HFFc6 (cell line): ENCODE measurements at places on chromosomes 3 and 15. TPM values are rescaled to one million over a fixed set of nuclear protein-coding genes. Genes with fewer than 3 reads are reported as not detected.

- no peak for DNase-seq
- peaks cover 30% of the 10 kb centered on the region for H3K4me1 ChIP-seq
- peak overlapping the region; percentile 88 for H3K4me3 ChIP-seq
- H3K36me3 ChIP-seq, result peaks cover 14% of the 10 kb centered on the region
- H3K27me3 ChIP-seq, result no peaks in the 10 kb centered on the region
These were observed 570 bp downstream of the APH1B start for GRCh38 chr15:63277893-63278456.

DNA sequence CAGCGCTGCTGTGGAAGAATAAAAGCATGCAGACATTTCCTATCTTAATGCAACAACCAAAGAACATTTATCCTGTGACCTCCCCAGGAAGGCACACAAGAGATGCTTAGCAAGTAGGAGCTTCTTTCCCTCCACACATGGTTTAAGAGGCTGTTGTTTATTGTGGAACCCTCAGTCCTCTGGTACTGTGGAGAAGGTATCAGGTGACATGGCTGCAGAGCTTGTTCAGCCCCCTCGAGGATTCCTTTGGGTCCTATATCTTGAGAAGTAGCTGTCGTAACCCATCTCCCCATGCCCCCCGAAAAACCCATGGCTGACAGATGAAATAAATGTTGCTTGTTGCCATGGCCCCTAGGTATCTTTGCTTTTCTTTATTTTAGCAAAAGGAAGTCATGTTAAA is 20.3 kb upstream of the ETV5 start:
- no peaks in the 10 kb centered on the region for H3K36me3 ChIP-seq
- no peak overlapping the region for H3K27ac ChIP-seq
- H3K4me3 ChIP-seq, result no peak overlapping the region
- H3K27me3 ChIP-seq, result peaks cover 38% of the 10 kb centered on the region
- no peak for DNase-seq

DNA sequence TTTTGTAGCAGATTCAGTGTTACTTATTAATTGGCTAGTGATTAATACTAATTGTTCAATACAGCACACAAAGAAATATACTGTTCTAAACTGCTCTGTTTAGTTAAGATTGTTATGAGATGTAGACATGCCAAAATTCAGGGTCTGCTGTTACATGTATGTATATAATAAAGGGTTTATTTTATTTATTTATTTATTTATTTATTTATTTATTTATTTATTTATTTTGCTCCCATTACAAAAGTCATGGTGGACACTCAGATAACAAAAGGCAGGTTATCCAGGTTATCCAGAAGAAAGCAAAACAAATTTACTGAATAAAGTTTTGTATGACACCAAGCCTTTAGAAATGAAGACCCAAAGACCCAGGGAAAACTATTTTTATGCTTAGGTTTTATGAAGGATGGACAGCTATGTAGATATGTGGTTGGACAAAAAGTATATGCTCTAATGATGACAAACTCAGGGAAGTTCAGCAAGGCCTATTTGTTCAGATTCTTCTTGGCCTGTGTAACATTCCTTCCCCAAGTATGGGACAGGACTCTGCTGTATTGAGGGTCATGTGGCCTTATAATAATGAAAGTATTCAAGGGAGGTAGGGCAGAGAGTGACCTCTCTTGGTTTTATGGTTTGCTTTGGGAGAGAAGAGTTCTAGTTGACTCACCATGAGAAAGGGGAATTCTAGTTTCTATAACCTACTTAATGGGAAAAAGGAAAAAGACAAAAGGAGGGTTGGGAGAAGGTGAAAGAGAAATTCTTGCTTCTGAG is 1056.8 kb downstream of the ROBO2 start:
- DNase-seq, result peak; percentile 18
- no peaks in the 10 kb centered on the region for H3K36me3 ChIP-seq
- no peak overlapping the region for H3K27ac ChIP-seq
- H3K4me1 ChIP-seq, result peaks cover 7% of the 10 kb centered on the region; the same call in 1 of the 2 replicates

DNA sequence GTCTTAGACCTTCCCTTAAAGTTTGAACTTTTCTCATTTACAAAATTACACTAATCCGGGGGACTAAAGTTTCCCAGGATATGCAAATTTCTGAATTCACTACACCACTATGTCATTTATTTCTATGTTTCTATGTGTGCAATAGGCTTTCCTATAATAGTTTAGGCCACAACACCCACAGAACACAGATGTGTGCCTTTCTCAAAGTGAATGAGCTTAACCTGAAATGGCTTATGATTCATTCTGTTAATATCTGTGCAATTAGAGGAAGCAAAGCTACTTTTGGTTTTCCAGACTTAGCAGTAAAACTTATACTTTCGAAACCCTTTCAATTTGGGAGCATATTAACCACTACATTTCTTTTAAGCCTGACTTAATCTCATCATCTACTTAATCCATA is 748.1 kb downstream of the GBE1 start:
- H3K4me3 ChIP-seq, result no peak overlapping the region
- no peaks in the 10 kb centered on the region for H3K27me3 ChIP-seq
- no peak for DNase-seq
- H3K36me3 ChIP-seq, result no peaks in the 10 kb centered on the region
- H3K27ac ChIP-seq, result no peak overlapping the region

GRCh38 chr15:76815421-76815820 is 89.7 kb downstream of the SCAPER start:
- no peaks in the 10 kb centered on the region for H3K4me1 ChIP-seq
- H3K36me3 ChIP-seq, result no peaks in the 10 kb centered on the region; the same call in 1 of the 2 replicates
- no peak overlapping the region for H3K27ac ChIP-seq
- no peak overlapping the region for H3K4me3 ChIP-seq
- H3K27me3 ChIP-seq, result no peaks in the 10 kb centered on the region; the same call in 1 of the 2 replicates

DNA sequence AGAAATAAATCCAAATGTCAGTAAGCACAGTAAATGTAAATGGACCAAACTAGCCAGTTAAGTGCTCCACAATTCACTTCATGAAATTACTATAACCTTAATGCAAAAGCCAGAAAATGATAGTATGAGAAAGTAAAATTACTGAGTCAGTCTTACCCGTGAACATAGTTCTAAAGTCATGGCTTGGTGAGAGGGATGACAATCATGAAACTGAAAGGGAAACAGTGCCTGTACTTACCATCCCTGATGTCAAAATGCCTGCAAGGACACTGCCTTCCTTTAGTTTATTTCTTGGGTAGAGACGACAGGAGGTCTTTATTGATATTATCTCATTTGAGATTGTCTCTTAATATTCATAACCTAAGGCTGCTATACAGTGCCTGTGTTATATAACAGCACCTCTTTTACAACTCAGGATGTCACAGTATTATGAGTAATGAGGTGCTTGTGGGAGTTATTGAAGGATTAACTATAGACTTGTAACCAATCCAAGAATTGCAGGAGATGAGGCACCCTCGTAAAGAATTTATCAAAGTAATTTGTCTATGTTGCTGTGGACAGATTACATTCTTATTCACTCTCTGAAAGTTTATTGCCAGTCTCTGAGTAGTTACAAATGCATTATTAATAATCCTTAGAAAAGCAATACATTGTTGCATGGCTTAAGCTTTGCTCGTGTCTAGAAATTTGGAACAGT is 142.9 kb upstream of the BFSP2 start:
- H3K4me1 ChIP-seq, result peaks cover 25% of the 10 kb centered on the region
- no peaks in the 10 kb centered on the region for H3K27me3 ChIP-seq
- H3K4me3 ChIP-seq, result no peak overlapping the region
- no peak overlapping the region for H3K27ac ChIP-seq
- peak; percentile 25 for DNase-seq
- peaks cover 7% of the 10 kb centered on the region; the same call in 1 of the 2 replicates for H3K36me3 ChIP-seq

DNA sequence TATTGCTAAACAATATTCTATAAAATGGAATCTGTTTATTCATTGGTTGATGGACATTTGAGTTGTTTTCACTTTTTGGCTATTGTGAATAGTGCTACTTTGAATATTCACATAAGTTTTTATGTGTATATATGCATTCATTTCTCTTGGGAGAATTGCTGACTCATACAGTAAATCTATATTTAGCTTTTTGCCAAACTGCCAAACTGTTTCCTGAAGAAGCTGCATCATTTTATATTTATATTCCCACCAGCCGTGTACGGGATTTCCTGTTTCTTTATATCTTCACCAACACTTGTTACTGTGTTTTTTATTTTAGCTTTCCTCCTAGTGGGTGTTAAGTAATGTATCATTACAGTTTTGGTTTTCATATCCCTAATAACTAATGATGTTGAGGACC is 12.5 kb upstream of the TCAIM start:
- H3K36me3 ChIP-seq, result no peaks in the 10 kb centered on the region
- H3K4me3 ChIP-seq, result no peak overlapping the region
- H3K27me3 ChIP-seq, result peaks cover 5% of the 10 kb centered on the region; the same call in 1 of the 2 replicates
- peaks cover 7% of the 10 kb centered on the region for H3K4me1 ChIP-seq

DNA sequence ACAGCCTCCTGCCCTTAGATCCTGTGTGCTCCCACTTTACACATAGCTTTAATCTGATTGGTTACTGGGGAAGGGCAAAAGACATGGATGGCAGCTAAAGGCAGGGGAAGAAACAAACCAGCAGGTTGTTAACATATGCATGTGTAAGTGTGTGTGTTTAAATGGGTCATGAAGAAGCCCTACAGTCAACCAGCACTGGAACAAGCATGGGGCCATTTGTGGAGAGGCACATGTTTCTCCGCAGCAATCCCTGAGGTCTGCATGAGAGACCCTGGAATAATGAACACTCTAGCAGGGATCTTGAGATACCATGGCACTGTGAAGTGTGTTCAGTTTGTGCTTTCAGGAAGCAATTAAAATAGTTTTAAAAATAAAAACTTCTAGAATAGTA is 6.0 kb downstream of the KLF13 start:
- H3K27me3 ChIP-seq, result no peaks in the 10 kb centered on the region; the same call in 1 of the 2 replicates
- no peak for DNase-seq
- no peak overlapping the region for H3K4me3 ChIP-seq
- no peak overlapping the region for H3K27ac ChIP-seq
- peaks cover 34% of the 10 kb centered on the region for H3K4me1 ChIP-seq
- no peaks in the 10 kb centered on the region for H3K36me3 ChIP-seq

DNA sequence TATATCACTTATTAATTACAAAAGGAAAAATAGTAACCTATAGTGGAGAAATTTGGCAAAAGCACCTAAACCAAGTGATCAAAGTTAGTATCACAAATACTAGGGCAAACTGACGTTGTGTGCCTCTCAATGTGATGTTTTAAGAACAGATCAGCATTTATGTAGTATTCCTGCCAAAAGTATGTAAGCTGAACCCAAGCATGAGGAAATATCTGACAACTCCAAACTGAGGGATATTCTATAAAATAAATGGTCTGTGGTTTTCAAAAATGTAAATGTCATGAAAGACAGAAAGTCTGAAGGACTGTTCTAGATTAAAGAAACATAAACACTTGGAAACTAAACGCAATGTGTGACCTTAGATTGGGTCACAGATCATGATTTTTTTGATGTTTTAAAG is 34.3 kb upstream of the PIK3CA start:
- no peaks in the 10 kb centered on the region for H3K27me3 ChIP-seq
- H3K4me1 ChIP-seq, result peaks cover 62% of the 10 kb centered on the region
- H3K4me3 ChIP-seq, result no peak overlapping the region
- H3K27ac ChIP-seq, result no peak overlapping the region

DNA sequence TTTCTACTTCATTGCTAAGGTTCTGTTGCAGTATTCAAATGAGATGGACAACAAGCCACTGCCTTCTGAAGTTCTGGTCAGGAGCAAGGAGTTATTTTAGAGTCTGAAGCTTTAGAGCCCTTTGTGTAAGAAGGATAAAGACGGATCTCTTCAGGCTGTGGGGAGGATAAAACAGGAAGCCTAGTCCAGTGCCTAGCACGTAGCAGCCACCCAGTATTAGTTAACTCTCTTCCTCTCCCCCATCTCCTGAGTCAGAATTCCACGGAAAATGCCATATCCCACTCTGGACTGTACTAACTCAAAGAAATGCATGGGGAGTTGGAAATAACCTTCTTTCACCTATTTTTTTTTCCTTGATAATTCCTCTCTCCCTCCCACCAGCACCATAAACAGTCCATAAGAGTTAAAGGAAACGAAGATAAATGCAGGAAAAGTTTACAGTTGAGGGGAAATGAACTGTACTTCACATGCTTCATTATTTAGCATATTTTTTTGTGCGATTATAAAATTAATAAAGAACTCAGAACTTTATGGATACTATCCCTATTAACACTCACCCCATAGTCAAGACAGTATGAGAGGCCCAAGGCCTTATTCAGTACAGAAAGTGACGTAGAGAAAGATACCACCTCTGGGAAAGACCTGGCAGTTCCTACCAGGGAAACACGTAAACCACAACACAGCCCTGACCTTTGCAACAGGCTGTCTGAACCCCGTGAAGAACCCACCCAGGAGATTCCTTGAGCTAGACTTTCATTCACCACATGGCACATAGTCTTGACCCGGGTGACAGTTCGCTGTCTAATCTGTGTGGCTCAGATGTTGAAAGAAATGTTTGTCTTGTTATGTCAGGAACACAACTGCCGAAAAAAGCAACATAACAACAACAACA is 9.2 kb downstream of the IGF2BP2 start:
- peaks cover 93% of the 10 kb centered on the region for H3K4me1 ChIP-seq
- H3K27me3 ChIP-seq, result no peaks in the 10 kb centered on the region
- DNase-seq, result peak; percentile 27
- peaks cover 11% of the 10 kb centered on the region for H3K36me3 ChIP-seq
- peak overlapping the region; percentile 82 for H3K27ac ChIP-seq

DNA sequence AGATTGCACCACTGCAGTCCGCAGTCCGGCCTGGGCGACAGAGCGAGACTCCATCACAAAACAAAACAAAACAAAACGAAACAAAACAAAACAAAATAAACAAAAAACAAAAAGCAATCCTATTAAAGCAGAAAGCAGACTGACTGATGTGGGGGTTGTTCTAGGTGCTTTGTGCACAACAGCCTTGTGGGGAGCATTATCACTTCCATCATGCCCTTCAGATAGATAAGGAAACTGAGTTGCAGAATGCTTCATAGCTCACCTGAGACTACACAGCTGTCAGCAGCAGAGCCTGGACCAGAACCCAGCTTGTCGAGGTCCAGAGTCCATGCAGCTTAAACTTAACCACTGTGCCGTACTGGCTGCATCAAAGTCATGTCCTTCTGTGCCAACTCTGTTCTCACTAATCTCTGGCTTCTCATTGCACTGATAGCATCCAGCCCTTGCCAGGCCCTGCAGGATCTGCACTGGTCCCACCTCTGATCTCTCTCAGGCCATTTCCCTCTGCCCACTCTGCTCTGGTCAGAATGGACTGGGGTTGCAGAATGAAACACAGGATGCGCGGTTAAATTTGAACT is 47.6 kb upstream of the MRPS22 start:
- no peak for DNase-seq
- peaks cover 93% of the 10 kb centered on the region for H3K4me1 ChIP-seq
- no peak overlapping the region for H3K27ac ChIP-seq
- H3K4me3 ChIP-seq, result no peak overlapping the region

Gene CLRN1
- not detected in 3 replicates for total RNA-seq

Gene RARRES1
- total RNA-seq, result 0.25 to 2.4 TPM in 2 of 3 replicates, not detected in the other

Gene SLC12A1
- total RNA-seq, result not detected in 3 replicates

Gene PLA2G4B
- 1.8 and 3.0 TPM in 2 replicates for total RNA-seq

Gene EFHB
- total RNA-seq, result 0.27 to 1.2 TPM (median 0.96 TPM) in 3 replicates

Gene C2CD4A
- total RNA-seq, result not detected in 3 replicates

Gene BMF
- 0.39 to 0.97 TPM (median 0.57 TPM) in 3 replicates for total RNA-seq

Gene ZIC1
- total RNA-seq, result 0.47 and 0.71 TPM in 2 replicates

Gene ZMYND10
- total RNA-seq, result 0.29 and 0.83 TPM in 2 replicates

Gene SNAPC5
- 17.6 to 25.1 TPM (median 22.0 TPM) in 3 replicates for total RNA-seq

Gene GNAT1
- not detected in 2 replicates for total RNA-seq

Gene ALG3
- total RNA-seq, result 59.8 to 73.1 TPM (median 70.0 TPM) in 3 replicates
